NAMALWA (cell line): ENCODE measurements at places on chromosomes 11 and 22.

GRCh38 chr11:76307396-76307795, 73.5 kb downstream of the THAP12 start:
- no peak for DNase-seq

DNA sequence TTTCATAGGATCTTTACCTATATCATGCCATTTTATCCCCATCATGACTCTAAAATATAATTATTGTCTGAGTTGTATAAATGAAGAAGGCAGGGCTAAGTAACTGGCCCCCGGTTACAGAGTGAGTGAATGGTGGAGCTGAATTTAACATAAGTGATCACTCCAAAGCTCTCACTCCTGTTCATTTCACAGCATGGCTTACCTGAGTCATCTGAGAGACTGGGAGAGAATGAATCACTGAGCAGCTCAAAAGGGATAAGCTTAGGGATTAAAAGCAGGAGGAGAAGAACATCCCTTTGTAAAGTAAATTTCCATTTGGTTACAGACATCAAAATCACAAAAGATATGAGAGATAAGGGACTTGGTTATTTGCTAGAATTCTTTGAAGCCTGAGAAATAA, 294.0 kb upstream of the CTSC start:
- no peak for DNase-seq

GRCh38 chr22:45208993-45209838, 31.5 kb downstream of the KIAA0930 start:
- peak; percentile 25 for DNase-seq

- DNase-seq = no peak
These were observed at the start of gene NXPE4 for GRCh38 chr11:114595571-114595970. Gene NXPE4, minus strand, starts transcription at chr11:114595786. Its CDS starts 1,027 bp downstream, at chr11:114594759.

DNA sequence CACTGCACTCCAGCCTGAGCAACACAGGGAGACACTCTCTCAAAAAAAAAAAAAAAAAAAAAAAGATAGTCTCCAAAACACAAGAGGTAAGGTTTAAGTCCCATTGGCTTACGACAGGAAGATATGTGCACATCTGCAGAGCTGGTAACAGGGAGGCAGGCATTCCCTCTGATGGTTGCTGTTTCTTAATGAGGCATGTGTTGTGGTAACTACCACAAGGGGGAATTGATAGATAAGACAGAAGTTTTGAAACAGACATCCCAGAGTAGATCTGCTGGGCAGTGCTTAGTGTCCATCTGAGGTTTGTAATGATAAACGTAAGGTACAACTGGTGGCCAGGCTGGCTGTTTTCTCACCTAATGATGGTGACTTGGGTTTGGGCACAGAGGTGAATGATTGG, 4.7 kb downstream of the EIF1AD start:
- no peak for DNase-seq

- DNase-seq = peak; percentile 24
These were observed 14.4 kb downstream of the OAF start for GRCh38 chr11:120224972-120225909.

DNA sequence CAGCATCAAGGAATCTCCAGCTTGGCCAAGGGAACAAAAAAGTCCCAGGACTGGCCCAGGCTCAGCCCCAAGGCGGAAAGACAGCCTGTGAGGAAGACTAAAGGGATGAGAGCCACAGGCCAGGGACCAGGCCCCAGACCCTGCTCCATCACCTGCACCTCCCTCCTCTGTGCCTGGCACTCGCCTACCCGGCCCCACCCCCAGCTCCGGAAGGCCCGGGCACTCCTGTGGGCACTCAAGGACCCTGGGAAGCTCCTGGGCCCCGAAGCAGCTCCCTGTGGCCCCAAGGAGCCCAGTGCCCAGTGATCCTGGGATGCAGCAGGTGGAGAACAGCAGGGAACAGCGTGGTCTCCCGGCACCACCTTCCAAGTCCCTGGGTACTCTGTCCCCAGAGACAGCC, 18.2 kb downstream of the ELFN2 start:
- no peak for DNase-seq

- DNase-seq = peak; percentile 55
These were observed 17.9 kb downstream of the SWAP70 start for GRCh38 chr11:9681583-9682372.

DNA sequence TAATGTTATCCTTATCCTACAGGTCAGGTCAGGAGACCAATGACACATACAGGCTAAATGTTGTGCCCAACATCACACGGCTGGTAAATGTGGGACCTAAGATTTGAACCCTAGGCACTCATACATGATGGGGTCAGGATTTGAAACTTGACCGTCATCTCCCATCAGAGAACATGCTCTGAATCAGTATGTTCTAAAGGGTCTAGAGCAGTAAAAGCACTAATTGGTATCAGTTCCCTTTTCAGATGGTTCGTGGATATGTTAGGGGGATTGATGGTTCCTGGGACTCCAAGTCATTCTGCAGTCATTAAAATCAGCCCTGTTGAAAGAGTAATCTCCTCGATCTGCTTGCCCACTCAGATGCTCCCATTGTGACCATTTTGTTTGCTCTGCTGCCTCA, 65.5 kb downstream of the BMAL1 start:
- DNase-seq = no peak

DNA sequence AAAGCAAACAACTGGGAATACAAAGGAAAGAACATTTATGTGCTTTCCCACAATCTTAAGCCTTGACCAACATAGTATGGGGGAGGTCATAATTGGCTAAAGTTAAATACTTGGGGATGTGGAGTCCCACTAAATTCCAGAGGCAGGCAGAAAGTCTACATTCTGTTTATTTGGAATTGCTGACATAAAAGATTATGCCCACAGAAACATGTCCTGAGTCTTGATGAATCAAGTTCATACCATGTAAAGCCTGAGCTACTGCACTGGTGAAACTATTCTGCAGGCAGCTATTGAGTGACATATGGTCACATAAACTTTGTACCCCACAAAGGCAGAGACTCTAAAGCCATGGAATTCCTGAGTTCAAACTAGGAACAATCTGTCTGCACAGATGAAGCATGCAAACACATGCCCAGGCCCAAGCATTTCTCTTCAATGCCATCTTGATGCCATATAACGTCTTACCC, 69.9 kb upstream of the CHRM4 start:
- no peak for DNase-seq
